Left cardiac atrium (tissue), 4 donors: ENCODE measurements at places on chromosomes 1 and 21. TPM values are rescaled to one million over a fixed set of nuclear protein-coding genes. Genes with fewer than 3 reads are reported as not detected.

DCDC2B gene
- not detected for total RNA-seq

WDR64 gene
- total RNA-seq, result not detected

TRIM58 gene
- total RNA-seq, result 0.60 TPM

FGR gene
- total RNA-seq, result 10.7 TPM

PARS2 gene
- 2.9 TPM for total RNA-seq

- DNase-seq, result no peak
Measured at GRCh38 chr1:76269155-76269554, 194.6 kb downstream of the ST6GALNAC3 start.

DNA sequence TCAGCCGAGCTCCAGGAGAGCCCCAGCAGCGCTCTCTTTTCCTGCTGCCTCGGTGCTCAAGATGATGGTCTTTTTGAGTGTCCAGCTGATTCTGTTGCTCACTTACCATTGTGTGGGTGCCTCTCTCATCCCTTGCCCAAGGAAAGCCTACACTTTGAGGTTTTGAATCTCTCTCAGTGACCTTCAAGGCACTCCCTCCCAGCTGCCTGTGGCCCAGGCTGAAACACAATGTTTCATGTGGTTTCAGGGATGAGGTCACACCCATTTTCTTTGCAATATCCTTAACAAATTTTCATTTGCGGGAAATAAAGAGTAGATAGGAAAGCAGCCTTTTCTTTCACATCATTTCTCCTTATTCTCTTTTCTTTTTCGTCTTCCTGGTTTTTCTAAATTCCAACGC lies 12.6 kb upstream of the MRPS14 start:
- DNase-seq, result no peak
